ENCODE measurements at places on chromosomes 12 and 14. TPM values are rescaled to one million over a fixed set of nuclear protein-coding genes. Genes with fewer than 3 reads are reported as not detected.

DNA sequence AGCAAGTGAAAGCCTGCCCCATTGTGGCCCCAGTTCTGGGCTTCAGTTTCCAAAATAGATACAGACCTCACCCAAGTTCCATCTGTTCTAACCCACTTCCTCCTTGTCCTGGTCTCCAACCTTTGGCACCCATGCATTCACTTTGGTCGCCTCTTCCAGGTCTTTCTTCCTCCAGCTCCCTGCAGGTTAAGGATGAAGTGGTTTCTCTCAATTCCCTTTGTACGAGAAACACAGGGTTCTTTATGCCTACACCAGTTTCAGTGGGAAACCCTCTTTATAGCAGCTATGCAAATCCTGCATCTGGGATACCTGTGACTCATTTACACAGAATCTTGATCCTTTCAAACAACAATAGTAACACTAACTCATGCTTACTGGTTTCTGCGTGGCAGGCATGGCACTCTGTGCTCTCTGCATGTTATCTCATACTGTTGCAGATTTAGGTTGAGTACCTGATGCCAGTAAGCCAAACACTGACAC lies 110.6 kb upstream of the AMIGO2 start:
- DNase-seq = no peak

The FAM186B gene
- 0.41 TPM for total RNA-seq

GRCh38 chr14:98290596-98290995 lies 981.4 kb downstream of the BCL11B start:
- DNase-seq = no peak

- DNase-seq = peak; percentile 61
These were observed 90.3 kb downstream of the C12orf75 start for GRCh38 chr12:105420659-105421240.

DNA sequence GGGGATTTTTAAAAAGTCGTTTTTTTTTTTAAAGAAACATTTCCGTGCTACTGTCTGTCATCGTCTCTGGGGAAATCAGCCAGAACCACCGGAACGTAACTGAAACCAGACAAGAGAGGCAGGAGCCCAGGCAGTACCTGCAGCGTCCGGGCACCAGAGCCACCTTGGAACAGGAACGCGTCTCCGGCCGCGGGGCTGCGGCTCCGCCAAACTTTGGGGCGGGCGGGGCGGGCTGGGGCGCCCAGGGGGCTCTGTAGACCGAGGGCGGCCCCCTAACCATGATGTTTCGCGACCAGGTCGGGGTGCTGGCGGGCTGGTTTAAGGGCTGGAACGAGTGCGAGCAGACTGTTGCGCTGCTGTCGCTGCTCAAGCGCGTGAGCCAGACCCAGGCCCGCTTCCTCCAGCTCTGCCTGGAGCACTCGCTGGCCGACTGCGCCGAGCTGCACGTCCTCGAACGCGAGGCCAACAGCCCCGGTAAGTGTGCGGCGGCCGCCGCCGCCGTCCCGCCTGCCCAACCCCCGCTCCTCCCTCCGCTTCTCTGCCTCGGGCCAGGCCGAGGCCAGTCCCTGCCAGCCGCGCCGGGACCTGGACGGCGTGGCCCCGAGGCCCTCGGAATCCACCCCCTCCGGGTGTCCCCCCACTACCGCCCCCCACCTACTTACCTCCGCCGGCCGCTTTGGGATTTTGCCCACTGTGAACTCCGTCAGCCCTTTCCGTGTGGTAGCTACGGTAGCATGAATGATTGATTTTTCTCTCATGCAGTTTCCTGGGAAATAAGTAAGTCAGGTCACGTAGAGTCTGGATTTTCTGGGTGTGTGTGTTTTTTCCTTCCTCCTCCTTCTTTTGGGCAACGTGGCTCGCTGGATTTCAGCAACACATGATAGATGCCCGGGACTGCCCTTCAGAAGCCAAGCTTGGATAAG lies 972 bp downstream of the SAMD4A start:
- peak; percentile 57 for DNase-seq

The KRT3 gene
- total RNA-seq = not detected

DNA sequence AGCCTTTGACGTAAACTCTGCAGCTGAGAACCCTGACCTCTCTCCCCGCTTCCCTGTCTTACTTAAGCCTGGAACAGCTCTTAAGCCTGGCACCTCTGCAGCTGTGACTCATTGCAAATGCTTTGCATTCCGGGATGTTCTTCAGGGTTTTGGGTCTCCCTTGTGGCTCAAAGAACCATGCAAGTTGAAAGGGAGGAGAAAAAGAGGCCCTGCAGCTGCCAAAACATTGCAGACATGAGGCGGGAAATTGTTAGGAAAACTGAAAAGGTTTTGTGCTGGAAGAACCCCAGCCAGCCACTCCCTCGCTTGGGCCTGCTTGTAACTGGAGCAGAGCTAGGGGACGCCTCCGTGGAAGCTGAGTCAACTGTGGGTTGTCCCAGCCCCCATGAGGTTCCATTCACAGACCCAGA lies 60.2 kb upstream of the FERMT2 start:
- DNase-seq = no peak

The ATP5F1B gene
- 464 TPM for total RNA-seq

- DNase-seq = no peak
These were observed 207.9 kb downstream of the NUAK1 start for GRCh38 chr12:105930557-105931503.

The DPY19L2 gene
- total RNA-seq = 36.3 TPM

GRCh38 chr12:39835517-39836489 lies 216.2 kb upstream of the ABCD2 start:
- no peak for DNase-seq

The RASAL1 gene
- 4.9 TPM for total RNA-seq

DNA sequence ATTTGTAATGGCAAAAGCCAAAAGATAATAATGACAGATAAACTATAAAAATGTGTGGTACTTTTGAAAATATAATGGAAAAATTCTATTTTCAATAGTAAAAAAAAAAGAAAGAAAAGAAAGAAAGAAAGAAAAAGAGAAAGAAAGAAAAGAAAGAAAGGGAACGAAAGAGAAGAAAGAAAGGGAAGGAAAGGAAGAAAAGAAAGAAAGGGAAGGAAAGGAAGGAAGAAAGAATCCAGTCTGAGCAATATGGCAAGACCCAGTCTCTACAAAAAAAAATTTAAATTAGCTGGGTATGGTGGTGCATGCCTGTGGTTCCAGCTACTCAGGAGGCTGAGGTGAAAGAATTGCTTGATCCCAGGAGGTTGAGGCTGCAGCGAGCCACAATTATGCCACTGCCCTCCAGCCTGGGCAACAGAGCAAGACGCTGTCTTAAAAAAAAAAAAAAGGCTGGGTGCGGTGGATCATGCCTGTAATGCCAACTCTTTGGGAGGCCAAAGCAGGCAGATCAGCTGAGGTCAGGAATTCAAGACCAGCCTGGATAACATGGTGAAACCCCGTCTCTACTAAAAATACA lies 38.4 kb downstream of the EAPP start:
- DNase-seq = no peak

DNA sequence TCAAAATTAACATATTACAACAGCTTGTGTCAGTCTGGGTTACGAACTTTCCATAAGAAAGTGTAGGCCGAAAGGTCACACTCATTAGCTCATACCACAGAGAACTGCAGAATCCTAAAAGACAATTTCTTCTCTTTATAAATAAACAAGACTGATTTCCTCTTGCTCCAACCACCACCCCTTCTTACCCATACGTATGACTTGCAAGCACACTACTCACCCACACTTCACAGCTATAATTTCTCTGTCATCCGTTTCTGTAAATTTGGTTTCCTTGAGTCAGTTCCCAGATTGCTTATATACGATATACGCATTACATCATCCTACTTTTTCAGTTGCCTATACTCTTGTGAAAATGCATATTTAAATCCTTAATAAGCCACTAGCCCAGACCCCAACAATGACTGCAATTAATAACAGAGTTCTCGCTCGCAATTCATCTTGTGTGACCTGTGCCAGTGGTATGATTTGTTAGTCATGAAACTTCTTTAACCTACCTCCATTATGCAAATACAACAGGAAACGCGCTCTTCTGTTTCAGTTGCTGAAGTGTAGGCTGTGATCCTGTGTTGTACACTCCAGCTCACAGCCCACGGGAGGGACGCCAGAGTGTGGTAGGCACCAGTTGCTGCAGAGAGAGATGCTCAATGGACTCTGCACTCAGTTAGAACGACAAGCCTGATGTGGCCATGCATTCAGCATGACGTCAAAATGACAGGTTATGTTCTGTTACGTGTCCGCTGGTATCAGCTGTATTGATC lies 417.6 kb downstream of the PDZRN4 start:
- DNase-seq = no peak

All from frontal cortex (tissue), 4 donors.